ENCODE measurements at places on chromosomes 5 and 9.

DNA sequence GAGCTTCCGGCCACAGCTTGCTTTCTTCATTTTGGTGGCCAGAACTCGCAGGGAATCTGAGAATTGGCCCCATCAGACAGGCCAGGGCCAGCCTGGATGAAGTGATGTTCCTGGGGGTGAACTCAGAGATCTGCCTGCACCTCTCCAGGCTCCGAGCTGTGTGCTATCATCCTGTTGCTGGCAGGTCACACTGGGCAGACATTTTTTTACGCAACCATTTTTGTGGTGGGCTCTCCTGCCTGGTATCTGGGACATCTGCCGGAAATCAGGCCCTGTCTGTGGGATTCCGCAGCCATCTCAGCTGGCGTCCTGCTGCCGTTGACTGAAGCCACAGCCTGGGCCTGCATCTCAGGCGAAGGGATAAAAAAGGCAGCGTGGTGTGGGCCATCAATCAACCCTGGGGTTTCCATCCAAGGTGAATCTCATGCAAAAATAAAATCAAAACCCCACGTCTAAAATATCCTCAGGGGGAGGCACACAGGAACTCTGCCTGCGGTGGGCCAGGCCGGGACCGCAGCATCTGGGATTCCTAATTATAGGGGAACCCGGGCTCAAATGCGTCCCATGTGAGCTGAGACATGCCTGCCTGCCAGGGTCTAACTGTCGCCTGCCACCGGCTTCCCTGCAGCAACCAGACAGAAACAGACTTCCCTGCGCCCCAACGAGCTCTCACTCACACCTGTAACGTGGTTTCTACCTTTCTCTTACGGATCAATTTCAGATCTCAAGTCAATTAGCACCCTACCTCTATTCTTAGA lies 174.3 kb downstream of the SYK start:
- DNase-seq = no peak

DNA sequence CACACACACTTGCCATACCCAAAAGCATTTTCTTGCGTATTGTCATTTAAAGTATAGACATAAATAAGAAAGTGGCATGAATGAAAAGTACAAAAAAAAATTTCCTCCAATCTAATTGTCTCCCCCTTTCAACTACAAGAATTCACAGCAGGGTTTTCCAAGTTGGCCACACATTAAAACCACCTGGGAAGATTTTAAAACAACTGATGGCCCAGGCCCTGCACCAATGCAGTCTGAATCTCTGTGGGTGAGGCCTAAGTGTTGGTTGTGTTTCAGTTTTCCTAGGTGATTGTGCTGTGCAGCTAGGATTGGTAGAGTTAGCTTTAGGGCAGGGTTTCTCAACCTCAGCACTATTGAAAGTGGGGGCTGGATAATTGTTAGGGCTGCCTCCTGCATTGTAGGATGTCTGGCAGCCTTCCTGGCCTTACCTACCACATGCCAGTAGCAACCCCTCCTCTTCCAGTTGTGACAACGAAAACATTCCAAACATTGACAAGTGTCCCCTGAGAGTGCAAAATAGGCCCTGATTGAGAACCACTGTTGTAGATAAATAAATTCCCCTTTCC lies 337.1 kb downstream of the KIAA0825 start:
- DNase-seq = no peak

DNA sequence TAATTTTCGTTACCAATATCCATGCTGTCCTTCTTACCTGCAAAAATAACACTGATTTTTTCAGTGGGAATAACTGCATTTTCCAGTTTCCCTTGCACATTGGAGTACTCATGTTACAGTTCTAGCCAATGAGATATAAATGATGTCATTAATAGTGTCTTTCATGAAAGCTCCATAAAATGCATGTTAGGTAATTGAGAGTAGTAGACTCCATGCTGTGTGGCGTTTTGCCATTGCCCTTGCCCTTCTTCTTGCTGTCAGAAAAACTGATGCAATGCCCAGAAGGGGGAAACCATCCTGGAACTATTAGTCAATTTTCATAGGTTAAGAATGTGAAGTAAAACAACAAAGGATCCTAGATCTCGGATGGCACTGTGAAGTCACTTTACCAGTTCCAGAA lies 1765.3 kb downstream of the EFNA5 start:
- no peak for DNase-seq

- DNase-seq = no peak
Measured at GRCh38 chr5:112779531-112779930, 41.8 kb downstream of the APC start.

DNA sequence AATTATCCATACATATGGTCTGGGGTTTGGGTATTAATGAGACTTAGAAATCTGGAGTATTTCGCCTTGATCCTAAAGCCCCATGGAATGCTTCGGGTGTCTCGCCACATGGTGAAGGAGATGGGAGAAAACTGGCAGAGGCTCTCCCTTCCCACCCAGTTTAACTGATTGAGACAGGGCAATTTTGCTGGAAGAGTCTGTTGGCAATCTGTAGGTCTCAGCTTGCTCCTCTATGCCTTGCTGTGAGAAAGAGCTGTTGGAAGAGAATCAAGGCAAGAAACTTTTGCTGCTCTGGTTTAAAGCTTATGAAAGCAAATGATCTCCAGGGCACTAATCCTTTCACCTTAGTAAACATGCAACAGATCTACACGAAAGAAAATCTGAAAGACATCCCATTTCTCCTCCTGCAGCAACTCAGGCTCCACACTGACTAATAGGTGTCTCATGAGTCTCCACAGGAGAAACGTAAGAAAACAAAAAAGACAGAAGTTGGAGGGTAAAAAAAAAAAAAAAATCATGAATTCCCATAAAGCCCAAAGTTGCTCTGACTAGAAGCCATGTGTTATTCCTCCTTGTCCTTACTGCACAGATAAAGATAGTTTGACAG lies 369.9 kb downstream of the EFNA5 start:
- no peak for DNase-seq

GRCh38 chr9:136460772-136461325 lies 21.2 kb upstream of the INPP5E start:
- no peak for DNase-seq

- DNase-seq = no peak
Measured at GRCh38 chr5:72160959-72161358, 53.7 kb downstream of the MAP1B start.

- no peak for DNase-seq
Measured at GRCh38 chr9:28365020-28365640, 791.8 kb upstream of the C9orf72 start.

DNA sequence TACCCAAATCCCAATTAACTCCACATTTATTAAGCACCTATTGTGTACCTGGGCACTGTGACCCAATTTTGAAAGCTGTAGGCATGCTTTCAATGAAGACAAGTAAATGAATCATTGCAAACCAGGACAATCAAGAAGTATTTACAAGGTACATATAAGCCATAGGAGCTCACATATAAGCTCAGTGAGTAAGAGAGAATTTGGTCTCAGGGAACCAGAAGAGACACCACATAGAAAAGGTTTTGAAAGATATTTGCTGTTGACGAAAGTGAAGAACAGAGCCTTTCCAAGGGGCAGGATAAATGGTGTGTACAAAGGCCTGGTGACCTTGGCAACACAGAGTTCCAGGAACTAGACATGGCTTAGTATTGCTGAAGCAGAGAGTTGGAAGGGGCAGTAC lies 187.6 kb downstream of the CD180 start:
- no peak for DNase-seq

GRCh38 chr9:69178583-69179011 lies 4.5 kb downstream of the TJP2 start:
- no peak for DNase-seq

DNA sequence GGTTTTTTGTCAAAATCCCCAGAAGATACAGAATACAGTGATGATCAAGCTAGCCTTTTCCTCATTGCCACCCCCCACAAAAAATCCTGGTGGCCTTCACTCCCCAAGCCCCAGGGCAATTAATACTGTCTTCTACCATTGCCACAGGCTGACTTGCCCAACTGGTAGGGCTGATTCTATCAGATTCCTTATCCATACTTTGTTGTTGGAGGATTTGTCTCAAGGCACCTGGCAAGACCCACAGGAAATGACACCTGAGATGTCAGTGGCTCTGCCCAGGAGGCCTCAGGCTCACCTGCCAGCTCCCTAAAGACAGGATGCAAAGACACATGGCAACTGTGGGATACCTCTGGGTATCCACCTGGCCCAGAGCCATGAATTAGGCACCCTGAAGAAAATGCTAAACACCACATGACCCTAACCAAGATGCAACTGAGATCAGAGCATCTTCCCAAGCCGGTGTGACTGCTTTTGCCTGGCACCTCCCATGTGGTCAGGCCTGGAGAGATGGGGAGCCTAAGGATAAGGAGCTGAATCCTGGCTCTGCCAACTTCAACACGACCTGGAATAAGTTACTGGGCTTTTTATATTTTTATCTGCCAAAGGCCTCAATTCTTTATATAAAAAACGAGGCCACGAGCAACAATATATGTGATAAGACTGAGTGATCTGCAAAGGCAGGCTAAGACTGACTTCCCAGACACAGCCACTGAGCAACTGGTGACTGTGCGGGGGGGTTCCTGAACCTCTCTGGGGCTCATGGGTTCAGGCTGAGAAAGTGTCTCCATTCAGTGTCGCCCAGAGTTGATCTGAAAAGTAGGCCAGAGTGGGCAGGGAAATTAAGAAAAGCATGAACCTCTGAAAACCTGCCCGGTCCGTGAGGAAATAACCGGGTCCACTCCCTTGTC lies 944 bp downstream of the ATOX1 start:
- no peak for DNase-seq

- DNase-seq = no peak
Measured at GRCh38 chr5:55524816-55525215, 9.9 kb downstream of the PLPP1 start.

- peak; percentile 44 for DNase-seq
Measured at GRCh38 chr5:150544611-150545219, 36.8 kb downstream of the NDST1 start.

DNA sequence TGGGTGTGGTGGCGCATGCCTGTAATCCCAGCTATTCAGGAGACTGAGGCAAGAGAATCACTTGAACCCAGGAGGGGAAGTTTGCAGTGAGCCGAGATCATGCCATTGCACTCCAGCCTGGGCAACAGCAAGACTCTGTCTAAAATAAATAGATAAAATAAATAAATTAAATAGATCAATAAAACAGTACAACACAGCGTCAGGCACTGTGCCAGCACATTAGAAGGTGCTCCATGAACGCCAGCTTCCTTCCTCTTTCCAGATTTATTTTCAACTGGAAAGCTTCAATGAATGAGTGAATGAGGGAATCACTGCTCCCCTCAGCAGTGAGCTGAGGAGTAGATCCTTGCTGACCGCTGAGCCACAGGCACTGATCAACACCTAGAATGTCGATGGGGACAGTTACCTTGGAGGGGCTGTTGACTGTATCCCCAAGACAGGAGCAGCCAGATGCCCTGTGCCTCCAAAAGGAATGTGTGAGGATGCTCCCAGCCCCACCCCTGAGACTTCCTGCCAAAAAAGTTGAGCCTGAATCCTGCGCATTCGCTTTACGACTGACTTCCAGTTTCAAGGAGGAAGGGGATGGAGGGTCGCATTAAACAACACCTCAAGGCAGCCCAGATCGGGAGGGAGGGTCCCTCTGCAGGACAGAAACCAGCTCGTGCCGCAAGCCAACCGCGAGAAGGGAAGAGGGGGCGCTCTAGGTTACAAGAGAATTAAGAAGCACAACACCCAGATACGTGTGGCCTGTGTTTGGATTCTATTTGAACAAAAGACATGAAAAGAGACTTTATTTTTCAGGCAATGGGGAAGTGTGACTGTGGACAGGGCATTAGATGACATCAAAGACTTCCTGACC lies 54.0 kb upstream of the CNOT6 start:
- DNase-seq = no peak

DNA sequence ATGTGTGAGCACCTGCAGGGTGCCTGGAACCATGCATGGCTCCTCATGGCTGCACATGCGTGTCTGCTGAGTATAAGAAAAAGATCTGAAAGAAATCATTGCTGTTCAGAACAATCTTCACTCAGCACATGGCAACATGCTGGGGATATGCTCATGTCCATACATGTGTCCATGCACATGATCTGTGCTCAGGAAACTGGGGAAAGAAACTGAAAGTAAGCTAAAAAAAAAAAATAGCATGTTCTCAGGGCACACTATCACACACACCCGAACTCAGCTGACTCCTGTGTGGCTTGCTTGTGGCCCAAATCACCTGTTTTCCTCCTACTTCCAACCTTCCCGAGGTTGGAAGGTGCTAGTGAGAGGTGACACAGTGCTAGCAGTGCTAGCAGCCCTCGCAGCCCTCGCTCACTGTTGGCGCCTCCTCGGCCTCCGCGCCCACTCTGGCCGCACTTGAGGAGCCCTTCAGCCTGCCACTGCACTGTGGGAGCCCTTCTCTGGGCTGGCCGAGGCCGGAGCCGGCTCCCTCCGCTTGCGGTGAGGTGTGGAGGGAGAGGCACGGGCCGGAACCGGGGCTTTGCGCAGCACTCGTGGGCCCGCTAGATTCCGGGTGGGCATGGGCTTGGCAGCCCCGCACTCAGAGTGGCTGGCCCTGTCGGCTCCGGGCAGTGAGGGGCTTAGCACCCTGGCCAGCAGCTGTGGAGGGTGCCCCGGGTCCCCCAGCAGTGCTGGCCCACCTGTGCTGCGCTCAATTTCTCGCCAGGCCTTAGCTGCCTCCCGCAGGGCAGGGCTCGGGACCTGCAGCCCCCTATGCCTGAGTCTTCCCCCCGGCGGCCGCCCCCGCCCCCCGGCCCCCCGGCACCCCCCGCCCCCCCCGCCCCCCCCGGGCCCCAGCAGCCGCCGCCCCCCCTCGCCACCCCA lies 76.0 kb downstream of the GADD45G start:
- no peak for DNase-seq

DNA sequence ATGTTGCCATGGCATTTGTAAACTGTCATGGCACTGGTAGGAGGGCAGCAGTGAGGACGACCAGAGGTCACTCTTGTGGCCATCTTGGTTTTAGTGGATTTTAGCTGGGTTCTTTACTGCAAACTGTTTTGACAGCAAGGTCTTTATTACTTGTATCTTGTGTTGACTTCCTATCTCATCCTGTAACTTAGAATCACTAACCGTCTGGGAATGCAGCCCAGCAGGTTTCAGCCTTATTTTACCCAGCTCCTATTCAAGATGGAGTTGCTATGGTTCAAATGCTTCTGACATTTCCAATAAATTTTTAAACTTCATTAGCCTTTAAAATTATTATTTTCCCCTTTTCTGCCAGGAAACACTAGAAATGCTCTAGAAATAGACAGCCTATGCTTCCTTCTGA lies 839.1 kb downstream of the NR2F1-AS1 start:
- no peak for DNase-seq

DNA sequence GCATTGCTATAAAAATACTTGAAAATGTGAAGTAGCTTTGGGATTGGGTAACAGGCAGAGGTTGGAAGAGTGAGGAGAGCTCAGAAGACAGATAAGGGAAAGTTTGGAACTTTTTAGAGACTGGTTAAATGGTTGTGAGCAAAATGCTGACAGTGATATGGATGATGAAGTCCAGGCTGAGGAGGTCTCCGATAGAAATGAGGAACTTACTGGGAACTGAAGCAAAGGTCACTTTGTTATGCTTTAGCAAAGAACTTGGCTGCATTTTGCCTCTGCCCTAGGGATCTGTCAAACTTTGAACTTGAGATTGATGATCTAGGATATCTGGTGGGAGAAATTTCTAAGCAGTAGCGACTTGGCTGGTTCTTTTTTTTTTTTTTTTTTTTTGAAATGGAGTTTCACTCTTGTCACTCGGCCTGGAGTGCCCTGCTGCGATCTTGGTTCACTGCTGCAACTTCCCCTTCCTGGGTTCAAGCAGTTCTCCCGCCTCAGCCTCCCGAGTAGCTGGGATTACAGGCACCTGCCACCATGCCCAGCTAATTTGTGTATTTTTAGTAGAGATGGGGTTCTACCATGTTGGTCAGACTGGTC lies 998.9 kb downstream of the TLE1 start:
- DNase-seq = no peak
